ENCODE measurements at places on chromosomes 3 and 15.

DNA sequence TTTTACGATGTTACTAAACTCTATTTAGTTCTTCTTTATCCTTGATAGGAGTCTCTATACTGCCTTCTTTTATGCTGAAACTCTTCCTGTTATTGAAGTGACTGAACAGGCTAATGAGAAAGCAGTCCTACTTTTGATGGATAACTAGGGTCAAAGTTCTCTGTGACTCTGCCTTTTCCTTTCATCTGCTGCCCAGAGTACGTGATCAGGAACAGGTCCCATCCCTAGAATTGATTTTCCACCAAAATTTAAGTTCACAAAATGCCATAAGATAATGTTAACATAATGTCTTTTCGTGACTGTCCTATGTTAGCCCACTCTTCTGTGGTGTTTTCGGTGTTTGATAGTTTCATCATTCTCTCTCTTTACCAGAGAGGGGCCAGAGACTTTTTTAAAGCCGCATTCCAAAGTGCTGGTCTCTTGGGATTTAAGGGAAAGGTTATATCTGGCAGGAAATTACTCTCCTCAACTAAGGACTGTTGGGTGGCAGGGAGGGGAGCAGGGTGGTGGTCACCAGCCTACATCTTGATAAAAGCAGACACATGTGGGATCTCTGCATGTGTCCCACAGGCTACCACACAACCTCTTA, 50.3 kb upstream of the PLXND1 start:
- DNase-seq = no peak

DNA sequence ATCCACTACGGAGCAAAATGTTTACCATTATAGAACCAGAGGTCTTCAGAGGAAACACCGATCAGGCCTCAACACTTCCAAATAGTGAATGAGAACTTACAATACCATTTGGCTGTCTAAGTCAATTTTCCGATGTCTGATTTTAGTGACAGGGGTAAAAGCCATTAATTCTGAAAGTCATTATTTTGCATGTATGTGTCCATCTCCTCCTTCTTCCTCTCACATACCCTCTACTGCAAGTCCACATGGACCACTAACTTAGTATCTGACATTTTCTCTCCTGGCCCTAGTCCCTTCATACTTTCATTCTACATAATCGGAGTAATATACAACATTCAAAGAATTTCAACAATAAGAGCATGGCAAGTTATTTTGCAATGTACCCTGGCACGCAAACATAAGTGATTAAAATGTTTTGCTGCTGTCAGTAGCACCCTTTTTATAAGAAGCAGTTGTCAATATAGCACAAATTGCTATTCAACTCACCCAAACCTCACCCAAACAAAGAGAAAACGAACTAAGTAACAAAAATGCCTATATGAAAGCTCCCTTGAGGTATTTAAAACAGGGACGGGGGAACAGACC, 1.9 kb downstream of the TOP2B start:
- DNase-seq = no peak

GRCh38 chr3:98343647-98344507, 9.8 kb upstream of the OR5K4 start:
- DNase-seq = peak; percentile 41

DNA sequence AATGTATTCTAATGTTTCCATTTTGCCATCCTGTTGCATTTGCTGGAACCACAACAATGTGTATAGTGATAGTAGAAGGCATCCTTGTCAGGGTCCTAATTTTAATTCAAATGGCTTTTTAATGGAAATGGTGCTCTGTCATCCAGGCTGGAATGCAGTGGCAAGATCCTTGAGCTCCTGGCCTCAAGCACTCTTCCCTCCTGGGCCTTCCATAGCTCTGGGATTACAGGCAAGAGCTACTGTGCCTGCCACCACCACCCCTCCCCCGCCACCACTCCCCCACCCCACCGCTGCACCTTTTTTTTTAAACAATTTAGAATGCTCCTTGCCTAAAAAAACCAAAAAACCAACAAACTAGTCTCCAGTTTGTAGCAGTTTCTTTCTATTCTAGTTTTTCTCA, 15.2 kb upstream of the IQCF6 start:
- DNase-seq = no peak

- peak; percentile 1 for DNase-seq
Observed at GRCh38 chr3:142028243-142028777, 121.0 kb downstream of the TFDP2 start.

- DNase-seq = no peak
Observed at GRCh38 chr15:31328428-31328968, 1.9 kb downstream of the KLF13 start.

DNA sequence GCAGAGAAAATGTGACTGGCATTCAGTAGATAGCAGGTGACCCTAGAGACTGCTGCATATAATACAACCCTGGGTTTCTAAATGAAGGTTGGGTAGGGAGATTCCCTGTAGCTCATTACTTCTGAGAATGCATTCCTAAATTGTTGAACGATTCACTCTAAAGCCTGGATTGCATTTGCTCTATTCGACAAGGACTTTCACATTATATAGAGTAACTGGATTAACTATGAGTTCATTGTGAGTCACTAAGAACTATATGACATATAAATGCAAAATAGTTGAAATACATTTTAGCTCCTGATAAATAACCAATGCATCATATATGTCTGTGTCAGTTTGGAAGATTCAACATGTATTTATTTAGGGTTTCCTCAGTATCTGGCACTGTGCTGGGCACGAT, 294.7 kb upstream of the CCDC54 start:
- no peak for DNase-seq

DNA sequence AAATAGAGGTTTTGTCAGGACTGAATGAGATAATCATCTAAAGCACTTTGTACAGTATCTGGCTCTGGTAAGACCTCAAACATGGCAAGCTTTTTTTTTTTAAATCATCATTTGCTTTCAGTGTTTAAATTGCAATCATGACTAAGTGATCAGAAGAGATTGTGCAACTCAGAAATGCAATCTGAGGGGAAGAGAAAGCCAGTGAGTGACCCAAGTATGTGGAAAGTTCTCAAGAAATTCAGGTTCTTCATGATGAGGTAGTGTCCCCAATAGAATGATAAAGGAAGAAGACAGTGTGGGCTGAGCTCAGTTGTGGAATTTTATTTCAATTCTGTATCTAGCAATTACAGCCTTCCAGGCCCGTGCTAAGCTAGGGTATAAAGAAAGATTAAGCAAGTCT, 132.2 kb upstream of the TBC1D5 start:
- no peak for DNase-seq

DNA sequence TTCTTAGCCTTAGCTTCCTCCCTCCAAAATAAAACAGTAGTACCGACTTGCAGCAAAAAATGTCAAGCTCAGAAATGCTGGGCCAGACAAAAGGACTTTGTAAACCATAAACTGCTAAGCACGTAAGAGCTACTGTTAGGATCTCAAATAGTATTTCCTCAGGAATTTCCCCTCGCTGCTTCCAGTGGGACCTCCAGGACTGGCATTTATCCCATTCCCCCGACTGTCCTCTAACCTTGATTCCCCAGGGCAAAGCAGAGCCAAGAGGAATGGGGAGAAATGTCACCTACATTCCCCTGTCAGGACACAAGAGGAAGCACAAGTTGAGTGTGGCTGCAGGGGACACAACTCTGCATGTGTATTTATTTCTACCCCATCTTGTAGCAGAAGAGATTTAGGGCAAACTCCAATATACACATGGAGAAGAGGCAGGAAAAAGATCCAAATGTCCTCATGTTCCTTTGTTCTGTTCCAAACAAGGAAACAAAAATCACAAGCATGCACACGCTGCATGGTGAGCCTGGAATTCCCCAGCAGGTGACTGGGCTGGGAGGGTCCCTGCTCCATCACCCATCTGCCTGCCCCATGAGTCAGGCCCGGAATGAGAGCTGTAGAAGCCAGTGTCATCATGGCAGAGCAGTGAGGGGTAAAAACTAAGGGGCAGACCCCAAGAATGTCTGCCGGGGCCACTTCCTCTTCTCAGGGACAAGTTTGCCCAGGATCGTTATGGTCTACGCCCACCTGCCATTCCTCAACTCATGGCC, 4.2 kb downstream of the STOML1 start:
- no peak for DNase-seq

- no peak for DNase-seq
Observed at GRCh38 chr3:131610174-131610573, 107.4 kb upstream of the MRPL3 start.

DNA sequence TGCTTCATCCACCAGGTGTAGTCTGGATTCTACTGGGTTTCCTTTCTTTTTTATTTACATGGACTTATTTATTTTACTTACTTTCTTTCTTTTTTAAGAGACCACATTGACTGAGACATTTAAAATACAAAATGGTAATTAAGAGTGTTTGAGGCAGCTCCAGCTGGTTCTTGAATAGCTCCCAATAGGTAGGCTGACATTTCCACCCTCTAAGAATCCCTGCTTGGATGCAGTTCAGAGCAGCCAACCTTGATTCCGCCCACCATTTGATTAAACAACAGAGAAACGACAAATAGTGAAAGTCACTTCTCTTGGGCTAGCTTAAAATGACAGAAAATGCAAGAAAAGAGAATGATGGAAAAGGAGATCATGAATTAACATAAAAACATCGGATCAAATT, 270.5 kb downstream of the TUSC7 start:
- DNase-seq = no peak

DNA sequence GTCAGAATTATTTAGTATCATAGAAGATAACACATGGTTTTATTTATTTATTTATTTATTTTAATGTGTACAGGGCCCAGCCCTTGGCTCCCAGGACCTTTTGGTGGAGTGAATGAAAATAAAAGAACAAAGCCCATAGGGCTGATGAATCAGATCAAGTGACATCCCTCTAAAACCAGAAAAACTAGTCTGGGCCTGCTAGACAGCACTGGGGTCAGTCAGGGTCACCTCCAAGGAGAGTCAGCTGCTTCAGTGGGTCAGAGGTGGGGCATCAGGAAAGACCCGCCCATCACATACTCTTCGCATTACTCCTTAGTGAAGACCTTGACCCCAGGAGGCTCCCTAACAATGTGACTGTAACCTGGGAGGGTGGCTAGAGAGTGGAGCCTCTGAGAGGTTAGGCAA, 12.8 kb downstream of the PPCDC start:
- DNase-seq = no peak

- no peak for DNase-seq
Observed at GRCh38 chr3:41640076-41640475, 321.8 kb downstream of the ULK4 start.

DNA sequence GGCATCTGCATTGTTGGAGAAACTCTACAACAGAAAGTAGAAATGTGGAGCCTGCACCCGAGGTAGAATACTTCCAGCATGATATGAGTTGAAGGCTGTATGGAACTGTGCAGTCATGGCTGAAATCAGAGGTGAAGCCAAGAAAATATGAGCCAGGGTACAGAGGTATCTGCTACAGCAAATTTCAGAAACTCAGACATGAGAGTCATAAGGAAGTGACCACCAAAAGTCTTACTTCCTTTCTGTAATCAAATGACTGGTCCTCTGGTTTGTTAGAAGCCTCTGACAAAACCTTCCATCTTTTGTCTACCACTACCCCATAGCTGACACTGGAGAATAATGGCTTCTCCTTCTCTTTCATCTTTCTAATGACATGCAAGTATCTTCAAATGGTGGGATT, 159.4 kb downstream of the TMEM108 start:
- no peak for DNase-seq

DNA sequence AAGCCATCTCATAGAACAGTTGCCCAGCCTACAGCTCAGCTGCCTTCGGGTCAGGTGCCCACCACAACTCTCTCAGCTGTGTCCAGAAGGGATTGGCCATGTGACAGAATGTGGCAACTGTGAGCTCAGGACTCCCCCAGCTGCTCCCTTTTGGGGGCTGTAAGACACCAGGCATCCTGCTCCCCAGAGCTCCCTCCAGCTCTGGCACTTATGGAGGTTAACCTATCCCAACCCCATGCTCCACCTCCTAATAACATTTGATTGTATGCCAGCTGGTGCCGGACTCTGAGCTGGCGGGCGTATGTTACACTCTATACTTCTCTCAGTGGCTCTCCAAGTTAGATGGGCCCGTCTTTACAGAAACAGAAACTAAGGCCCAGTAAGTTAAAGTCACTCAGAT, 222.8 kb downstream of the FAM43A start:
- no peak for DNase-seq

DNA sequence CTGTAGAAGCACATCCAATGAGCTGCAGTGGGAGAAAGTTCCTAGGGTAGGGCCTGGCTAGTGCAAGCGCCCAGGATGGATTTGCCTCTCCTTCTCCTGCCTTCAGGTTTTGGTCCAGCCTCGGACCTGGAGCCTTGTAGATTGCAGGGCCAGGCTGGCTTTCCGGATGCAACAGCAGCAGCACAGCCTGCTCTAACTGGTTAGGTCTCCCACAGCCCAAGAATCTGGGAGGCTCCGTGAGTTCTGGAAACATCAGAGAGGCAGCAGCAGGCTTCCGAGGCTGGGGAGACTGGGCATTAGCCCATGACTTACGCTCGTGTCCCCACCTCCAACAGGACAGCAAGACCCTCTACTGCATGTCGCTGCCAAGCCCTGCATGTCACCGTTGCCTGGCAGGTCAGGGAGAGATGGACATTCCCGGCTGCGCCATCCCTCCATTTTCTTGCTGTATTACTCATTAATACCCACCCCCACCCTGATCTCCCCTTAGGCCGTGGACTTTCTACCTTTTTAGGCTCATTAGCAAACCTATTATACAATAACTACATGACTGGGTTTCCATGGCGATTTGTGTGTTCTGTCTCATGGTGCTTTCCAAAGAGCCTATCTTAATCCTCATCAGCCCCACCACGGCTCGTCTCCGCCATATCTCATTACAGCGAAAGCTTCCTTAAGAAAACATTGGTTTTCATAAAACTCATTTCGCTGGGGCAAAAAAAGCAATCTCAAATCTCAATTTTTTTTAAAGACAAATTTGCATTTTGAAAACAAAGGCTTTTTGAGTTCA, 40.9 kb upstream of the RGMA start:
- DNase-seq = no peak

GRCh38 chr15:96564546-96564945, 234.0 kb downstream of the NR2F2 start:
- no peak for DNase-seq

DNA sequence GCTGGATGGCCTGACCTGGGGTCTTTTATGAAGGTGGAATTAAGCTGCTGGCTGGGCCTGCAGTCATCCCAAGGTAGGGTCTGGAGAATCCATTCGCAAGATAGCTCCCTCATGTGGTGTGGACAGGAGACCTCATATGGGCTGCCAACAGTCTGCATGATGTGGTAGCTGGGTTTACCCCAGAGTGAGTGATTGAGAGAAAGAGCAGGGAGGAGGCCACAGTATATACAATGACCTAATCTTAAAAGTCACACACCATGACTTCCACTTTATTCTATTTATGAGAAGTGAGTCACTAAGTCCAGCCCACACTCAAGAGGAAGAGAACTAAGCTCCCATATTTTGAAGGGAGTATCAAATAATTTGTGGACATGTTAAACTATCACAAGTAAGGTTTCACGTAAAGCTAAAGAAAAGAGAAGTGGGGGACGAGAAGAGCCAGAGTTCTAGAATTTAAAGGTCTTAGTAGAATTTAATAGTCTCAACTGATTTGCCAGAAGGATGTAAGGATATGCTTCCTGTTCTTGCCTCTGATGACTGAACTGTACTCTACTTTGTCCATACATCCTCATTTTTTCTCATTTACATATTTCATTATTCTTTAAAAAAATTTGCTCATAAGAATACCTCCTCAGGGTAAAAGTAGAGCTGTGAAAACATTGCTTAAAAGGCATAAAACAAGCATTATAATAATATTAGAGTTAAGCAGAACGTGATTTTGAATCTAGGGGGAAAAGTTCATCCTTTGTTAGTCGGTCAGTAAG, 184.4 kb downstream of the PEX5L start:
- no peak for DNase-seq

GRCh38 chr3:186214670-186215069, 105.8 kb upstream of the ETV5 start:
- no peak for DNase-seq

- no peak for DNase-seq
Observed at GRCh38 chr3:148948913-148949657, 42.3 kb upstream of the GYG1 start.
